ENCODE measurements at places on chromosomes 11 and 22.

- DNase-seq: no peak
Measured at GRCh38 chr11:76209375-76209972, 3.2 kb upstream of the WNT11 start.

GRCh38 chr11:47001781-47002181 lies 65.2 kb downstream of the CSTPP1 start:
- DNase-seq: peak; percentile 28

GRCh38 chr11:133197425-133197824 lies 334.9 kb downstream of the OPCML start:
- DNase-seq: no peak

DNA sequence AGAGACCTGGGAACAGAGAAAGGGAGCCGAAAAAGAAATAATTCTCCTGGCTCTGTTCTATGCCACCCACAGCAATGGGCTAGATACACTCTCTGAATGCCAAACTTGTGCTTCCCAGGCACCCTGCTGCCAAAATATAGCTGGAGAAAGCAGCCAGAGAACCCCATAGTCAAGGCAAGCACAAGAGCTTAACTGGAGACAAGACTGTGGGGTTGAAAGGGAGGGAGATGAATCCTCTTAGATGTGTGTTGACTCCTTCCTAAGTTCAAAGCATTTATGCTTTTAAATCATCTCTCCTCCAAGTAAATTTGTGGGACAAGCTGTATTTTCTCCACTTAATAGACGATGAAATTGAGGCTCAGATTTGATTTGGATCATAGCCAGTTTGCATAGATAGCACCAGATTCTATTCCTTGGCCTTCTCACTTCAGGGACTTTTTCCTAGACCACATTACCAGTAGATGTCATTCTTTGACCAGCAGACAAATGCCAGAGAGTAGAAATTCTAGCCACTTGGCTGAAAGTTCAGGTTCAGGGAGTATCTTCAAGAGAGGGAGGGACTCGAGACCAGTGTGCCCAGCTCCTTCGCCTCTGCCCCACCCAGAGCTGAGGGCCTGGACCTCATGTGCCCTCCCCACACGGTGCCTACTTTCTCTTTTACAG lies 16.5 kb upstream of the ETS1 start:
- DNase-seq: no peak

DNA sequence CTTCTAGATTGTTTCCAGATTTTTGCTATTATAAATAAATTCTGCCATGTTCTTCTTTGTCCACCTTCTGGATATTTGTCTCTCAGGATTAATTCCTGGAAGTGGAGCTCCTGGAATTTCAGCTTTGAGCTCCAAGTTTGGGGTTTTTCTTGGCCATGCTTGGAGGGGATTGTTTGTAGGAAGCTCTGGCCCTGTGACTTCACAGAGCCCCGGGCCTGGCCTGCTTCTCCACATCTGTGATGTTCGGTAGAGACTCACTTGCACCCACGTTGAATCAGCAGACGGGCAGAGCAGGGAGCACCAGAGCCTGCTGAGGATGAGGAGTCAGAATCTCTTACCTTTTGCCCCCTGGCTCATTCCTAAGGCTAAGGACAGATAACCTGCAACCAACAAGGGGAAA lies 35.7 kb downstream of the LRRC32 start:
- no peak for DNase-seq

GRCh38 chr11:44638032-44638431 lies 72.6 kb downstream of the CD82 start:
- DNase-seq: no peak

DNA sequence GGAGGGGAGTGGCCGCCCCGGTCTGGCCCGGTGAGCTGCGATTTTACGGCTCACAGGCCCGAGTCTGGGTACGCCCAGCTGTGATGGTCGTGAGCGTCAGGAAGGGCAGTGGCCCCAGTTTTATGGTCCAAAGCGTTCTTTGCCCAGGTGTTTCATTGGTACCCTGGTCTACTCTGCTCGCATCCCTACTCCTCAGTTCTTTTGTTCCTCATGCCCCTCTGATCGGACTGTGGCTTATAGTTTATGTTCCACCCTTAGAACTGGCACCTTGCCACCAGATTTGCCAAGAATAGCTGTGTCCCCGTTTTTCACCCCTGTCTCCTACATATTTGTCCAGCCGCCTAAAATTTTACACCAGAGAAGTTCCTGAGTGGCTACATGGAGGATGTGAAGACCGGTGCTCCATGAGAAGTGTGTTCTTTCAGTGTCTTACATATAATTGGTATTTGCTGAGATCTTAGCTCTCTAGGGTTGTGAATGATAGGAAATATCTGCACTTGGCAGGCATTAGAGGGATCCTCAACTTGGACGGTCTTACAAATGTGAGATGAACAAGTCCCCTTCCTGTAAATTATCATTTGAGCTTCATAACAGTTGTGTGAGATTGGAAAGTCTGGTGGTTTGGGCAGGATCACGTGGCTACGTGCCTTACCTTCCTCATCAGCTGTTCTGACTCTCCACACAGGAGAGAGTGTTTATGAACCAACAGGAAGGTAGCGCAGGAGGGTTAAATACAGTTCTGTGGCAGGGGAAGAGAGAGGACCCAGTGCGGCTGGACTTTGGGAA lies 1.1 kb downstream of the PANX1 start:
- DNase-seq: peak; percentile 34

DNA sequence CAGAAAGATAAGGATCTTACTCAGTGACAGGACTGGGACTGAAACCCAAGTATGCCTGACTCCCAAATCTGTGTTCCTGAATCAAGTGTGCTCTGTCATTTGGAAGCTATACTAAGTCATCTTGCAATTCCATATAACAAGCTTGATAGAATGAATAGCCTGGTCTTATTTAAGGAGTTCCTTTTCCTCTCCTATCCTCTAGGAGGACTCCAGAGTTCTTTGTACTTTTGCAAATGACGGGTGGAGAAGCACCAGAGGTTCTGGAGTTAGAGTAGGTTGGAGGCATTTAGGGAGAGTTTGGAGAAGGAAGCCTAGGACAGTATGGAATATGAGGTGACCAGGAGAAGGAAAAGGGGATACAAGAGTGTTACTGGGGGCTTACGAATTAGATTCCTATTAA lies 92.9 kb upstream of the RCN1 start:
- DNase-seq: no peak

GRCh38 chr22:46934746-46935491 lies 172.5 kb downstream of the TBC1D22A start:
- DNase-seq: peak; percentile 88
